ENCODE measurements at places on chromosomes 3 and 15.

GRCh38 chr15:69159805-69160140, 662 bp upstream of the GLCE start:
- no peak for DNase-seq

GRCh38 chr3:126209741-126210140, 29.4 kb upstream of the ALDH1L1 start:
- DNase-seq, result no peak

GRCh38 chr3:23756206-23756840, 49.4 kb upstream of the UBE2E1 start:
- no peak for DNase-seq

DNA sequence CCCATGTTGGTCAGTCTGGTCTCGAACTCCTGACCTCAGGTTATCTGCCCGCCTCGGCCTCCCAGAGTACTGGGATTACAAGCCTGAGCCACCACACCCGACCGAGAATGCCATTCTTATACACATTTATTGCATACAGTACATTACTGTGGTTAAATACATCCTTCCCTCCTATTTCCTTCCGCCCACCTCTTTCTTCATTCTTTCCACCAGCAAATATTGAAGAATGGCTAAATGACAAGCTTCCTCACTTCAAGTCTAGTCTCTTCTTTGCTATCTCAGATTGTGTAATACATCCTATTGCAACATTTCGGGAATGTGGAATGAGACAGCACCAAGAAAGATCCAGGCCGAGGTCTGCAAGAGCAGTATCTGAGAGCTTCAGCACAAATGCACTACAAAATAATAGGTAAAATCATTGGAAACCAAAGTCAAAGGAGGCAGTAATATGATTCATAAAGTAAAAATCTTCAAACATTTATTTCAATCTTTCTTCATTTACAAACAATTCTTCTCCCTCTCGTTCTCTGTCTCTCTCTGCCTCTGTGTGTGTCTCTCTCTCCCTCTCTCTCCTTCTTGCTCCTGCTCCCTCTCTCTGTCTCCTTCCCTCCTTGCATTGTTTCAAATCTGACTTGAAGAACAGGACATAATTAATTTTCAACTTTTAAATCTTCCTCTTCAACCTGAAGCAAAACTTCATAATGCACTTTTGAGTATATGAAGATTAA, 94.7 kb upstream of the TGFBR2 start:
- no peak for DNase-seq

DNA sequence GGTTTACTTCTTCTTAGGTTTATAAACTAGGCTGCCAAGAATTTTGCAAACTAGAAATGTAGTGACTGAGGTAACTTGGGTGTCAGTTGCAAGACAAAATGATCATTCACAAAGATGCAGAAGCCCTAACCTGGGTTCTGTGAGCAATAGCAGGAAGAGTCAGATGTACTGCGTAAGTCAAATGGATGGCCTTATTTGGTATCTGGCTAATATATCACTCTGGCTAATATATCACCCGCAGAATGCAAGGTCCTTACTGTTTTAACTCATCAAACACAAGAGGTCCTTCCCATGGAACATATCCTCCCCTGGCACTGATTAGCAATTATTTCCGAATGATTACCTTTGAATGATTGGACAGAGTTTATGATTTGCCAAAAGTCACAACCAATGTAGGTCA, 37.4 kb downstream of the RBMS3 start:
- no peak for DNase-seq

DNA sequence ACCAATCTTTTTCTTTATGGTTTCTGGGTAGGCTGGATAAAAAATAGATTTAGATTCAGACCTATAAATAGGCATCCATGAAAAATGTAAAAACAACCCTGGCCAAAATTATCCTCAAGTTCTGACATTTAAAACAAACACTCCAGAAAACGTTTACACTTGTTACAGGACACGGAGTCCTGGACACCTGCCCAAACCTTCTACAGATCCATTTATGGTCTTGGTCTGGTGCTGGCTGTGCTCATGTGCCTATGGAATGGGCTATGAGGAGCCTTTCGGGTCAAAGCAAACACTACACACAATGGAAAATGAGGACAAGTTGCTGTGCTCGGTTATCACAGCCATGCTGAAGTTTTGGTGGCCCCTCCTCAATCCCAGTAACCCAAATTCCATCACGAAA, 108.1 kb downstream of the PDZRN3 start:
- DNase-seq, result no peak

DNA sequence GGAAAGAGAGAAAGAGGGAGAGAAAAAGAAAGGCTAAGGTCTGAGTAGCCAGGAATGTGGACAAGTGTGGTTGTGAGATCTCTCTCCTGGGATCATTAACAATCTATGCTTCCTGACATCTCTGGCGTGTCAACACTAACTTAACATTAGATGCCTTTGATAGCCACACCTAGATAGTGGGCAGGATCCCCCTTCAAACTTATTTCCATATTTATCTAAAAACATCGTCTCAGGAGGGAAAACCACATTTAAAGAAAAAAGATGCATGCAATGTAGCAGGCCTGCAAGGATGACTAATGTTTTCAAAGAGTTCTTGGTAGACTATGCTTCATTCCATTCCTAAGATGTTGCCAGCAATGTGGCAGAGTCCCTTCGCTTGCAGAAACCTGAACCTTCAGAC, 80.9 kb downstream of the MLH1 start:
- no peak for DNase-seq

- DNase-seq, result no peak
These were observed 87.0 kb upstream of the TTBK2 start for GRCh38 chr15:43007551-43007950.

DNA sequence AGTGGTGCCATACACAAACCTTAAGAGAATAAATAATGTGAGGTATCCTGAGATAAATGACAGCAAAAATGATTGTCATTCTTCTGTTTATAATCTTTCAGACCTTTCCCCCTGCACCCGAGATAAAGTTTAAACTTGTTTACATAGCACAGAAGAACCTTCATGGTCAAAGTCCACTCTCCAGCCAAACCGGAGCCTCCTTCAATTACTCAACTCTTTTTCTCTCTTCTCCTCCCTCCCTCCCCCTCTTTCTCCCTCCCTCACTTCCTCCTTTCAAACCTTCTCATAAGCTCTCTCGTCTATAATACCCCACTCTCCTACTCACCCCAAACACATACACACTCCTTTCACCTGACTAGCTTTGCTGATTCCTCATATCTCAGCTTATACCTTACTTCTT, 198.9 kb downstream of the EFHB start:
- no peak for DNase-seq

DNA sequence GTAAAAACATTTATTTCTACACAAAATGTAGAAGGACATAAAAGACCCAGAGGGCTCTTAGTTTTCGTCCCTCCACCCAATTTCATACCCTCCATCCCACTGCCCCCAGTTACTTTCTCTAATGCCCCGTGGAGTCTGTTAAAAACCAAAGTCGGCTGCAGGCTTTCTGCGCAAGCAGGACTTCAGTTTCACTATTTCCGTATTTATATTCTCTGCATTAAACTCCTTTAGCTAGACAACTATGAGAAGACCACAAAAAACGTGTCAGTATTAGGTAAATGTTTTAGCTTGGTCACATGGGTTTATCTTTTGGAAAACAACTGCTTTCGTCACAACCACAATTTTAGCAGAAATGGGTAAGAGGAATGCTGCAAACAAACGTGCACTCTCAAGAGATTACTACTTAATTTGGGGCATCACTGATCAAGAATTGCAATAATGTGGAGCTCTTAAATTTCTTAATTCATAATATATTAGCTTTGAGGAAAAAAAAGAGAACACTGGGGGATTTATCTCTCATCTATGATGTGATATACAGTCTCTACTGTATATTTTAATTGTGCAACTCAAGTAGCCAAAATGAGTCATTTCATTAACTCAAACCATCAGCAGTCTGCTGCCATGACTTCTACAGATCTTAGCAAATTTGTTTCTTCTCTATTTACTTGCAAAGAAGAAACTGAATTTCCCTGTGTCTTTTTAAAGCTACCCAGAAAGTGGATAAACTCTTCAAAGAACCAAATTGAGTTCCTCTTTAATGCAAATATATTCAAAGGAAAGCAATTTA, 740 bp upstream of the NSMCE3 start:
- no peak for DNase-seq

DNA sequence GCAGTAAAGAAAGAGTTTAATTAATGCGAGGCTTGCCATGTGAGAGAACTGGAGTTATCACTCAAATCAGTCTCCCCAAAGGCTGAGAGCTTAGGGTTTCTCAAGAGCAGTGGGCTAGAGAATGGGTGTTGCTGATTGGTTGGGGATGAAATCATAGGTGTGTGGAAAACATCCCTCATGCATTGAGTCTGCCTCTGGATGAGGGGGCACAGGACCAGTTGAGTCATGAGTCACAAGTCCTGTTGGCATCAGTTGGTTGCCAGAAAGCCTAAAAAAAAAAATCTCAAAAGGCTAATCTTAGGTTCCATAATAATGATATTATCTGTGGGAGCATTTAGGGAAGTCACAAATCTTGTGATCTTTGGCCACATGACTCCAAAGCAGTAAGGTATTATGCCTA, 800.3 kb downstream of the TUSC7 start:
- DNase-seq, result no peak

- DNase-seq, result no peak
These were observed 209.3 kb upstream of the SATB1 start for GRCh38 chr3:18634461-18634860.

DNA sequence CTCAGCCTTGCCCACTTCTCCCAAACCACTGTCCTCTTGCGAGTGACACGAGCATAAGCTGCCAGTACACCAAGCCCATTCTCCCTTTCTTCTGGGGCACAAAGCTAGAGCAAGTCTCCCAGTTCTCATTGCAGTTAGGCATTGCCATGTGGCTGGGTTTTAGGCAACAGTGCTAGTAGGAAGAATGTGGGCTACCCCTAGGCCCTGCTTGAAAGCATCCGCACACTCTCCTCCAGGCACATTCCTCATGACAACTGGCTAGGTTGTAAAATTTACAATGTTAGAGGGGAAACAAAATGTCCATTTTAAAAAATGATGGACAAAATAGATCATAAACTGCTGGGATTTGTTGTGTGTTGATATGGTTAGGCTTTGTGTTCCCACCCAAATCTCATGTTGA, 19.7 kb downstream of the ITGB5 start:
- DNase-seq, result no peak

DNA sequence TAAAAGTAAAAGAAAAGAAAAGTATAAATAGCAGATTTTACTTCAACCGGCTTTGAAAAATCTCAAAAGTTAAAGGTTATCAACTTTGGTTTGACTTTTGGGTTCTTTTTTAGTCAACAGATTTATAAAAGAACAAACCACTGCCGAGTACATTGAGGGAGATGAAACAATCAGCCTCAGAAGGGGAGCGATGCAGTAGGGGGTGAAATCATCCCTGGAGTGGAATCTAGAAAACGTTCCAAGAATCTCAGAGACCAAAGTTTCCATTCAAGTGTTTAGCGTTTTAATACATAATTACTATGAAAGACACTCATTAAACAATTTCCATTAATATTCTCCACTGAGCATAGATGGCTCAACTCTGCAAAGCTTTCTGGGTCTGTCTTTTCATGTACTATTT, 745.5 kb downstream of the NR2F2 start:
- no peak for DNase-seq

- no peak for DNase-seq
These were observed 51.2 kb downstream of the KCNAB1 start for GRCh38 chr3:156171281-156172267.

GRCh38 chr3:27043328-27043955, 325.7 kb downstream of the NEK10 start:
- DNase-seq, result no peak

- no peak for DNase-seq
These were observed 87.0 kb downstream of the NSMCE3 start for GRCh38 chr15:29182590-29182989.

DNA sequence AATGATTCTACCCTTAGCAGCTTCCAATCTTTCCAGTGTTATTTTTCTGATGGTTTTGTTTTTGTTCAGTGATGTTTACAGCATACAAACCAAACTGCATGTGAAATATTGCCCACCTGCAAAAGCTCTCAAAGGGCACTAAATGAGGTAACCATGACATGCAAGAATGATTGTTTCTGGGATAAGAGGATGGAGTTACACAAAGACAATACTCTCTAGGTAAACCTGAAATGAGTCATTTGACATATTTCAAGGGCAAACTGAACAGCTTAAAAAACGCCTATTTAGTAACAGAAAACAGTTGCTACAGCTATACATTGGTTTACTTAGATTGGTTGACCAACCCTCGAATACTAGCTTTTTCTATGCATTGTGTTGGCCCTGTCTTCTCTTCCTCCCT, 481.7 kb downstream of the ZPLD1 start:
- no peak for DNase-seq

DNA sequence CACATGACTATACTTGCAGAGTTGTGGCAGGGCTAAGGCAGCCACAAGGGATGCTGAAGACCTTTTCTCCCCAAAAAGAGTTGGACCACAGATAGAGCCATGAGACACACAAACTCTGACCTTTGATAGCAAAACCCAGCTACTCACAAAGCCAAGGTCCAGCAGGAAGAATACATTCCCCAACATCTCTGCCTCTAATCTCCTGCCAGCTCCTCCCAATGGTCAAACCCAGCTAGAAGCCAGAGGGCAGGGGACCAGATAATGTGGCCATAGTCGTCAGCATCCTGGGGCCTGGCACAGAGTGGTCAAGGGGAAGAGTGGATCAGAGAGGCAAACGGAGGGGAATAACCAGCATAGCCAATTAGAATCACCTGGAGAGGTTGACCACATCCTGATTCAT, 28.2 kb downstream of the SLC6A1 start:
- DNase-seq, result no peak

GRCh38 chr3:191135175-191135574, 63.9 kb upstream of the OSTN start:
- no peak for DNase-seq

DNA sequence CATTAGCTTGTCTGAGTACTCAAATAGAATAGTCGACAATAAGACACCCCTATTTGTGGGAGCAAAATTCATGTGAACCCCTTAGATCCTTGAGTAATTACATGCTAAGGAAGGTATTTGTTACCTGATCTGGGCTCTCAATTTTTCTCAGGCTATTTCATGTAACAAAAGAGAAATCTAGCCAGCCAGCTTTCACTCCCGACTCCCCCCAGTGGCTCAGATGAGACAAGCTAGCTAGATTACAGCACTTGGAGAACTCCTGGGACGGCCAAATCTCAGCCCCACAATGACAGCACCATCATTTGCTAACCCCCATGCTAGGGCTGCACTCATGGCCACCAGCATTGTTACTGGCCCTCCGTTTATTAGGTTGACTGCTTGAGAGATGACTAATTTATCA, 41.3 kb downstream of the GLDN start:
- peak; percentile 47 for DNase-seq

GRCh38 chr3:168088106-168088720, 7.5 kb downstream of the GOLIM4 start:
- DNase-seq, result no peak

GRCh38 chr15:52710050-52710707, 31.0 kb upstream of the ATOSA start:
- no peak for DNase-seq

- DNase-seq, result peak; percentile 35
These were observed 194.8 kb upstream of the DPH6 start for GRCh38 chr15:35740761-35741160.

Measured in right hindlimb (tissue), 1 donor.